ENCODE measurements at places on chromosomes 6 and 20. TPM values are rescaled to one million over a fixed set of nuclear protein-coding genes. Genes with fewer than 3 reads are reported as not detected.

The CD24 gene
- total RNA-seq = not detected

The ENPP5 gene
- not detected for total RNA-seq

The DSP gene
- total RNA-seq = 4.6 TPM

The FAM83B gene
- total RNA-seq = not detected

The ACTR5 gene
- 10.6 TPM for total RNA-seq

The PDE10A gene
- total RNA-seq = 6.1 TPM

The STX7 gene
- 43.6 TPM for total RNA-seq

The FAXC gene
- total RNA-seq = 0.20 TPM

The OOEP gene
- total RNA-seq = not detected

The PTK6 gene
- not detected for total RNA-seq

The SGK2 gene
- not detected for total RNA-seq

The GRM1 gene
- not detected for total RNA-seq

The RXRB gene
- 17.4 TPM for total RNA-seq

The RTEL1 gene
- 16.6 TPM for total RNA-seq

The COL12A1 gene
- total RNA-seq = 51.1 TPM

The CST4 gene
- 0.25 TPM for total RNA-seq

The CLIC1 gene
- 1,055 TPM for total RNA-seq

The MAN1A1 gene
- total RNA-seq = 28.1 TPM

The SLC18B1 gene
- total RNA-seq = 10.7 TPM

The SEC63 gene
- total RNA-seq = 10.1 TPM

The SLC16A10 gene
- not detected for total RNA-seq

The PLN gene
- total RNA-seq = not detected

The LTV1 gene
- 21.5 TPM for total RNA-seq

The OR2J3 gene
- total RNA-seq = not detected

The FILIP1 gene
- total RNA-seq = 10.4 TPM

The DUSP15 gene
- total RNA-seq = 0.44 TPM

The SLC22A23 gene
- total RNA-seq = 6.9 TPM

The RIMS4 gene
- total RNA-seq = not detected

The CCND3 gene
- total RNA-seq = 124 TPM

The OR2H2 gene
- not detected for total RNA-seq

The RAD21L1 gene
- not detected for total RNA-seq

The NFKBIE gene
- total RNA-seq = 41.0 TPM

The ISM1 gene
- total RNA-seq = 3.6 TPM

The XKR7 gene
- total RNA-seq = not detected

The SLC32A1 gene
- not detected for total RNA-seq

The TEAD3 gene
- total RNA-seq = 0.27 TPM

The MC3R gene
- total RNA-seq = not detected

The AVP gene
- not detected for total RNA-seq

The ELMO2 gene
- 28.8 TPM for total RNA-seq

The SPATA25 gene
- total RNA-seq = not detected

The LPA gene
- total RNA-seq = not detected

The SNAP91 gene
- total RNA-seq = not detected

The ABCC10 gene
- total RNA-seq = 19.1 TPM

The KCNK5 gene
- not detected for total RNA-seq

The ENPP3 gene
- total RNA-seq = not detected

The PAK5 gene
- total RNA-seq = not detected

The PI3 gene
- total RNA-seq = not detected

The MAS1 gene
- not detected for total RNA-seq

The PDYN gene
- total RNA-seq = not detected

The KIFC1 gene
- 45.2 TPM for total RNA-seq
